ENCODE measurements at places on chromosomes 6 and 20.

DNA sequence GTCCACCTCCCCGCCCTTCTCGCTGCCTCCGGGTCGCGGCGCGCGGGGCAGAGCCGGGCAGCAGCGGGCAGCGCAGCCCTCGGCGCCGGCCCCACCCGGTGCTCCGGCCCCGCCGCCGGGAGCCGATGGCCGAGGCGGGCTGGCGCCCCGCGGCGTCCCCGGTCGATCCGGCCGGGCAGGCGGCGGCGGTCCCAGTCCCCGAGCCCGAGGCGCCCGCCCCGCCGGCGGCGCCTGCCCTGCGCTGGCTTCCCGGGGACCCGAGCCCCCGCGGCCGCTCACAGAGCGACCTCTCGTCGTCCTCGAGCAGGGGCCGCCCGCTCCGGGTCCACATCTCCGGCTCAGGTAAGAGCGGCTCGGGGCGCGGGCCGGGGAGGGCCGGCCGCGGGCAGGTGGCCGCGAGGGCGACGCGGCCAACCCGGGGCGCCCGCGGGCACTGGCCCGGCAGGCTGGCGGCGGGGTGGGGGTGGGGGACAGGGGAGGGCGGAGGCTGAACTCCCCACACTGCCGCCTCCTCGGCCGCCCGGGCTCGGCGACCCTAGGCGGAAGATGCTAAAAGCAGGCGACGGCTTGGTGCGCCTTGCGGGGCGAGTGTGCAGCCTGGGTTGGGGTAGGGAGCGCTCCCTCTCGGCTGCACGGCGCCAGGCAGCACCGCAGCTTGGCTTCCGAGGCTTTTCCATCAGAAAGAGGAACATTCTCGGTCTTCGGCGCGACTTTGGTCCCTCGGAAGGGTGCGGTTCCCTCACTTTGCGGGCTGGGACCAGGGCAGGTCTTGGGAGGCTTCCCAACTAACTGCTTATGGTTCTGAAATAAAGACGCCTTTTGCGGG, 25.6 kb upstream of the FUCA2 start:
- DNase-seq, result peak; percentile 24

DNA sequence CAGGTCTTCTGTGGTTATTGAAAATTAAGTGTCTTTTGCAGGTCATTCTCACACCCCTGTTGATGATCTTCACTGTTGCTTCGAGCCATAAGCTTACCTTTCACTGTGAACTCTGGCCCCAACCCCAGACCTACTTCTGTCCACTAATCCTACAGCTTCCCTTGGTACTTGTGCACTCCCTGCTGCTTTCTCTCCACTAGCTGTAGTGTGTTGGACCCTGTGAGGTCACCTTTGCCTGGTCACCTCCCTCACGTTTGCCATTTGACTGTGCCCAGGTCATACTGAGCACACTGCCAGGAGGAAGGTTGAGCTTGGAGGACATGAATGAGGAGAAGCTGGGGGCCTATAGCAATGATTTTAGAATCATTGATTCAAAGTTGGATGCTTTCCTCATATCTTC, 94.0 kb downstream of the PLCB1 start:
- no peak for DNase-seq

- DNase-seq, result no peak
These were observed 18.4 kb upstream of the MRPS18A start for GRCh38 chr6:43705996-43706395.

GRCh38 chr20:34578025-34578424, 19.5 kb downstream of the MAP1LC3A start:
- DNase-seq, result no peak

DNA sequence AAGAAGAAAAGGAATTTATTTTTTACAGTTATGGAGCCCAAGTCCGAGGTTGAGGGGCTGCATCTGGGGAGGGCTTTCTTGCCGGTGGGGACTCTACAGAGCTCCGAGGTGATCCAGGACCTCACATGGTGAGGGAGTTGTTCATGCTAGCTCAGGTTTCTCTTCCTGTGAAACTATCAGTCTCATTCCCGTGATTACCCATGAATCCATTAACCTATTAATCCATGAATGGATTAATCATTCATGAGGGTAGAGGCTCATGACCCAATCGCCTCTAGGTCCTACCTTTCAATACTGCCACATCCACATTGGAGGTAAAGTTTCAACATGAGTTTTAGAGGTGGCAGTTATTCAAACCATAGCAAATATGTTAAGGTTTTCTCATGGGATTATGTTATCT, 3.8 kb downstream of the DSE start:
- no peak for DNase-seq

- DNase-seq, result no peak
These were observed 13.5 kb downstream of the NCOA7 start for GRCh38 chr6:125804264-125804663.

DNA sequence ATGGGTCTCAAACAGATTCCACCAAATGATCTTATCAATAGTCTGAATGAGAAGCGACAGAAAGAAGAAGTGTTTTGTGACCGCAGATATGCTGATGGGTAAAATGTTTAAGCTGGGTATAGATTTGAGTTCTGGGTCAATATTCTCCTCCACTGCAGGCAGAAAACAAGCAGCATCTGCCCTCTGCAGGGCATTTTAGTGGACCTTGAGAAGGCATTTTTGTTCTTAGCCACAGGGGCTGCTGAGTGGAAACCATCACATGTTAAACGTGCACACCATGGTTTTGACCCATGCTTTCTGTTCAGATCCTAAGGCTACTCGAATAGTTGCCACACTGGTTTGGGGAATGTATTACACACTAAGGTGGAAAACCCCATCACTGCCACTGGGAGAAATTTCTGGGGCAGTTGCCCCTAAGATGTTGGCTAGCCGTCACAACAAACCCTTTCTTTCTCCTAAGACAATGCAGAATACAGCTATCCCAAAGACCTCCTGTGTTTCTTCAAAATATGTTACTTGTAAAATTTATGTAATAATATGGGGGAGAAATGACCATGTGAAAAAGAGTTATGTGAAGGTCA, 5.5 kb downstream of the POU3F2 start:
- peak; percentile 34 for DNase-seq

- DNase-seq, result no peak
These were observed 220.8 kb upstream of the CDH4 start for GRCh38 chr20:61031101-61031830.

DNA sequence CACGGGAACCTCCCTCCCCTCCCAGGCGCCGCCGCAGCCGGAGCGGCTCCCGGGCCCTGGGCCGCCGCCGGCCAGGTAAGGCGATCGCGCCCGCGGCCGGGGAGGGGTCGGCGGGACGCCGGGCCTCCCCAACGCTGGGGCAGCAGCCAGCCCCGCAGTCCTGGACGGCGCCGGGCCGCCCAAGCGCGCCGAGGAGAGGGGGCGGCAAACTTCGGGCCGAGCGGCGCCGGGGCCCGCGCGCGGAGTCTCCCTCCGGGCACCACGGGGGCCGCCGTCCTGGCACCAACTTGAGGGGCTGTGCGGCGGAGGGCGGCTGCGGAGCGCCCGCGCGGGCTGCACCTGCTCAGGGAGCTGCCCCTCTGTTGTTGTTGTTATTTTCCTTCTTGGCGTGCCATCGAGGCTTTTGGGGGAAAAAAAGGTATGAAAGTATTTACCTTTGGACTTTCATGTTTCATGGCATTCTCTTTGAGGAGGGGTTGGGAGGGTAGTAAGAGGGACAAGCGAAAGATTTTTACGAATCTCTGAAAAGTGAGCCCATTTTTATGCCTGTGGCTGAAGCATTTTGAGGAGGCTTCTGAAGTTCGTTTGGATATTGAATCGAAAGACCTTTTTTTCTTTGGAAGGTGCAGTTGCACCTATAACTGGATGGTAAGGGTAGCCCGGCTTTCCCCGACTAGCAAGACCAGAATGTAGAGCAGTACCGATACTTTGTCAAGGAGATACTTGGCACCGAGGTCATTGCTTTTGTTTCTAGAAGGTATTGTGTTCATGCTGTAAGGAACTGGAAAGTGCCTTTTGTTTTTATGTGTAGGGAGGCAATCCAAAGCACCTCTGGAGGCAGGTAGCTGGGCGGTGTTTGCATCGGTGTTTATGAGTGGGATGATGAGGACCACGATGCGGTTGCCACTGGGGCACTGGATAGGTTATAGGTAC, at the start of gene RNF182:
RNF182 (plus strand) TSS at position 4 of the 933 bp plus-strand sequence. CDS start 52,168 bp downstream, outside the sequence.
- DNase-seq, result no peak

- DNase-seq, result no peak
These were observed 51.1 kb downstream of the CDH26 start for GRCh38 chr20:60009318-60009717.

DNA sequence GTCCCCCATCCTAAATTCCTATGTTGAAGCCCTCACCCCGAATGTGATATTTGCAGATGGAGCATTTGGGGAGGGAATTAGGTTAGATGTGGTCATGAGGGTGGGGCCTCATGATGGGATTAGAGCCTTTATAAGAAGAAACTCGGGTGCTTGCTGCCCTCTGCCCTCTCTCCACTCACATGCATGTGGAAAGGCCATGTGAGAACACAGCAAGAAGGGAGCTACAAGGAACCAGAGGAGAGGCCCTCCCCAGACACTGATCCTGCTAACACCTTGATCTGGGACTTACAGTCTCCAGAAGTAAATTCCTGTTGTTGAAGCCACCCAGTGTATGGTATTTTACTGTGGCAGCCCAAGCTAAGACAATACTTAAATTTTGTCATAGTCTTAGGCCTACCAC, 69.6 kb upstream of the TULP1 start:
- no peak for DNase-seq

- DNase-seq, result peak; percentile 16
These were observed 54.9 kb downstream of the TAF4 start for GRCh38 chr20:62010551-62011402.

DNA sequence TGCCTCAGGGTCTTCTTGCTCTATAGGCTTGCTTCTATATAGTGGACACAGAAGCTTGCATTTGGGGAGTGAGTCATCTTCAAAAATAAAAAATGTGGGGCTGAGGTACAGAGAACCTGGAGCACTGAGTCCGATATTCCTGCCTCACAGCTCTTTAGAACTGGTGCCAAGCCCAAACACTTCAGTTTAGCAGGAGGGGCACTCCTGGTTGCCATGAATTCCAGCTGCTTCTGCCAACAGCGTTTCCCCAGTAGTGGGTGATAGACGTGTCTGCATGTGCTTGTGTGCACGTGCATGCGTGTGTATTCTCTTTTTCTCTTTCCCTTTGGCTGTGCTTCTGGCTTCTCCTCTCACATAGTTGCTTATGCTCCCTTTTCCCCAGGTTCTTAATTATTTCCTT, 11.9 kb downstream of the DNPH1 start:
- DNase-seq, result no peak

DNA sequence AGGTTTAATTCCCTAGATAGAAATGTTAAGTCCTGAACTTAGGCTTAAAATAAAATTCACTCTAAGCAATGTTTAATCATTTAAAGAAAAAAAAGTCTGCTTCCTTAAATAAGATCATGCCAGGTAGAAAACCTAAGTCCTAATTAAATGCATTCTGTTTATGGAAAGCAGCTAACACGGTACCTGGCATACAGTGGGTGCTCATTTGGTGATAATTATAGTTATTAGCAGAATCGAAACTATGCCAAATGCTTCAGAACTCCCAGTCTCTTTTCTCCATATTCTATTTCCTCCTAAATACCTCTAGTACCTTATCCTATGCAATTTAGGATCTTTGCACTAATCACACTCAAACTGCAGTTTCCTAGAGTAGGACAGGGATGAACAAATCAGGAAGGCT, 331.8 kb downstream of the EPHA7 start:
- DNase-seq, result no peak

DNA sequence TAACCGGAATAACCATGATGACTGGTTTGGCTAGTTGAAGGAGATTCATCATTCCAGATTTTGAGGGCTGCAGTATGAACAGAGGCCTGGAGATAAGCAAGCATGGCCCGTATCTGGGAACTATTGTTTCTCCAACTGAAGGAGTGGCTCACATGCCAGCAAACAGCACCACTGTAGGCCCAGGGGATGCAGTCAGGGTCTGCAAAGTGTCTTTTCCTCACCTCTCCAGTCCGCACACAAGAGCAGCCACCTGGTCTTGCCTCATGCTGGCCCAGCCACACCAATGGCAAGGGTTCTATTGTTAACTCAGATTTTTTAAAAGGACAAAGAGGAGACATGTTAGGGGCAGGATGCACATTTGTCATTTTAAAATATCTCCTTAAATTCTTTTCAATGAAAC, 55.1 kb downstream of the KIZ start:
- no peak for DNase-seq

GRCh38 chr6:18306977-18307376, 42.6 kb upstream of the DEK start:
- no peak for DNase-seq

GRCh38 chr6:93624408-93624807, 205.0 kb upstream of the EPHA7 start:
- DNase-seq, result no peak

GRCh38 chr20:54040531-54040930, 29.9 kb downstream of the BCAS1 start:
- no peak for DNase-seq

GRCh38 chr20:63648895-63649589, 4.2 kb downstream of the STMN3 start:
- no peak for DNase-seq

DNA sequence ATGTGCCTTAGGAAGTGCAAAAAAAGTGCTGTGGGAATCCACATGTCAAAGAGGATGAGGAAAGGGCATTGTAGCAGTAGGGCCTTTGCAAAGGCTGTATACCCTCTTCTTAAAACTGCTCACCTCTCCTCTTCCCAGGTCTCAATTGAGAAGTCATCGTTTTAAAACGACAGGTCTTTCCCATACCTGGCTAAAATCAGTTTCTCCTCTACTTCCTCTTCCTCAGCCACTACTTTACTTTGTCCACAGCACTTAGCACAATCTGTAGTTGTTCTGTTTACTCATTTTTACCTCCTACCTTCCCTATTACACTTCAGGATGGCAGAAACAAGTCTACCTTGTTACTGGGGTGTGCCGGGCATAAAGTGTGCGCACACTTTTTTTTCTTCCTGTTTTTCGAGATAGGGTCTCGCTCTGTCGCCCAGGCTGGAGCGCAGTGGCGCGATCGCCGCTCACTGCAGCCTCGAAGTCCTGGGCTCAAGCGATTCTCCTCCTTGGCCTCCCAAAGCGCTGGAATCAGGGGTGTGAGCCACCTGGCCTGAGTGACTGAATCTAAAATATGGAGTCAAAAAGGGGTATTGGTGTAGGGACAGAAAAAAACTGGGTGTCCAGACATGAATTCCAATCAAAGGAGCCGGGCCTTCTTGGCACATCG, 9.8 kb upstream of the ELOVL5 start:
- no peak for DNase-seq

DNA sequence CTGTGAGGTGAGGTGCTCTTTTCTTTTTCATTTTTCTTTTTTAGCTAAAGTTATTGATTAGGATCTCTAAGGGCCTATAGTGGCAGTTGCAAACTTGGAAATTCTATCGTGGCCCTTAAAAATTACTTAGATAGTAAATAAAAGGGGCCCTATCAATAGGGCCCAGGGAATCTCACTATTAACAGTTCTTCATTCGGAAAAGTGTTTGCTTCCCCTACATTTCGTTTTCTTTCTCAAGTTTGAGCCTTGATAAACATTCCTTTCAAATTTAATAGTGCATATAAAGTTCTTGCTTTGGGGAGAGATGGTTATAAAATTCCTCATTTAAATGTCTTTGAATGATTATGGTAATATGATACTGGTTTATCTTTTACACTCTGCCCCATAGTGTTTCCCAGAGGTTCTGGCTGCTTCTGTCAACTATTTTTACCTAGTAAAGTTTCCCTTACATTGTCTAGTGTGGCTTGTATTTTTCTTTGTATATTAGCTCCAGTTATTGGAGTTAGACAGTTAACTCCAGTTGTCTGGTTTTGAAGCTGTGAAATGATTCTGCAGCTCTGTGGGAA, 70.4 kb upstream of the GLP1R start:
- DNase-seq, result no peak

GRCh38 chr6:149318581-149319286, 1.2 kb downstream of the TAB2 start:
- DNase-seq, result no peak
